T-helper 22 cell (primary cell): ENCODE measurements at places on chromosomes 5 and 9.

DNA sequence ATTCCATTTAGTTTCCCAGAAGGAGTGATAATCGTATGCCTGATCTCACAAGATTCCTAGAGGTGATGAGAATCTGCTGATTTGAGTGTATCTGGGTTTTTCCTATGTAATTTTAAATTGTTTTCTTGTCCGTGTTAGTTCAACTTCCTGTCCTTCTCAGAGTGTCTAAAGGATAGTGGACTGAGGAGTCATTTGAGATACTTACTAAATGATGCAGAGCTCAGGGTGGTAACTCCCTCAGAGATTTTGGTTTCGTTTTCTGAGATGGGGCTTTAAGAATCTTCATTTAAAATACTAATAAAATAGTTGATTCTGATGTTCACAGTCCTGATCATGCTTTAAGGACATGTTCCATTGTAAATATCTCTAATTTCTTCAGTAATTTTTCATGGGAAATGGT lies 30.3 kb downstream of the MELK start:
- no peak for DNase-seq

- DNase-seq: no peak
These were observed 77.8 kb upstream of the LRRTM2 start for GRCh38 chr5:138952962-138953361.

DNA sequence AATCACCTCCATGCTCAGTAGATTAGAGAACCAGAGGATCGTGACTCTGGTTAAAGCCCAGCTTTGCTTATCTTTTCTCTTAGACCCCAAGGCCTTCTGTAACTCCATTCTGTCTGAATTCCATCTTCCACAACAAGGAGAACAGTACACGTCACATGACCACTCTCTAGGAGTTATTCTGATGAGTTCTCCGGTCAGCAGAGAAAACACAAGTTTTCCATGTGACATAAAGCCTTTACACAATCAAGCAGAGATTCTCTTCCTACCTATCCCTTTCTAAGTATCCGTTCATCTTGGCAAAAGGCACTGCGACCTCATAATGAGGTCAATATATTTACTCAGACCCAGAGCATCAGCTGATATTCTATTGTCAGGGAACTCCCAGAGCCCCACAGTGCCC lies 112.3 kb downstream of the TRPM6 start:
- DNase-seq: no peak

DNA sequence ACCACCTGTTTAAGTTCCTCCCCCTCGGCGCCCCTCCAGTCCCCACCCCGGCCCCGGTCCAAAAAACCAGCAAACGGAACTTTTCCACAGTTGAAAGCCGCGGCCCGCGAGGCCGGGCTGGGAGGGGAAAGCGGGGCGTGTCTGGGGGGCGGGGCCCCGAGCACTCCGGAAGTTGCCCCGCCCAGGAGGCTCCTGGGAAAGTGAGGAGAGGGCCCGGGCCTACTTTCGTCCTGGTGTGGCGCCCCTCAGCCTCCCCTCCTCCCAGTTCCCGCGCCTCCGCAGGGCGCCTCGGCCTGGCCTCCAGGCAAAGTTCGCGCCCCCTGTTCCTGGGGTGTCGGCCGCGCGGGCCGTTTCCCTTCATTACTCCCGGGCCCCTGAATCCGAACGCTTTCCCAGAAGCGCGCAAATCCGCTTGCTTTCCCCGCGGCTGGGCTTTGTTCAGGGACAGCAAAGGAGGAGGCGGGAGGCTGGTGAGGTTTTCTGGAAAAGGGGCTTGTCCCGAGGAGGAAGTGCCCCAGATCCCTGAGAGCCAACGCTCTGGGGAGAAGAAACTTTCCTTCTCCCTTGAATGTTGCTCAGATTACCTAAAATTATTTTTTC lies 4.5 kb upstream of the DMRT3 start:
- no peak for DNase-seq

DNA sequence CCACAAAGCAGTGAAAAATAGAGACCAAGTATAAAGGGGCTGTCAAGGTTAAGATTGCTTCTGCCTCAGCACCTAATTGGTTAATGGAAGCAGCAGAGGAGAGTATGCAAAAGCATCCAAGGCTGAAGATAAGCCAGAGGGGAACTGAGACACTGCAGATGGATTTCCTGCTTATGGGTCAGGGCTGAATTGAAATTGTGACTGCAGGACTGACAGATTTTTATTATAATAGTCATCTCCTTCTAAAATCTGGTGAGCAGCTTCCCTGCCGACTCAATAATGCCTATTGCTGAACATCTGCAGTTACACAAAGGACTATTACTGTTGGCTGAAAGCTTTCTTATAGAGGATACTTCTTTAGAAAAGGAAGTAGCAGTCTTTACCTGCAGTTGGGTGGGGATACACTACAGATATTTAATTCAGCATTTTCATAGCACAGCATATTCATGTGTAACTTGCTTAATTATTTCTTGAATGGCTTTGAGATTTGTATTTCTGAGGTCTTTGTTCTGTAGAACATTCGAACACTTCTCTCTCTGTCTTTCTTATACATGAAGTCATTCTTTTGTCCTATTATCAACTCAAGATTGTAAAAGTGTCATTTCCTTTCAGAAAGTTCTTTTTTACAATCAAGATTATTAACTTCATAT lies 363.0 kb upstream of the RIOK2 start:
- no peak for DNase-seq

DNA sequence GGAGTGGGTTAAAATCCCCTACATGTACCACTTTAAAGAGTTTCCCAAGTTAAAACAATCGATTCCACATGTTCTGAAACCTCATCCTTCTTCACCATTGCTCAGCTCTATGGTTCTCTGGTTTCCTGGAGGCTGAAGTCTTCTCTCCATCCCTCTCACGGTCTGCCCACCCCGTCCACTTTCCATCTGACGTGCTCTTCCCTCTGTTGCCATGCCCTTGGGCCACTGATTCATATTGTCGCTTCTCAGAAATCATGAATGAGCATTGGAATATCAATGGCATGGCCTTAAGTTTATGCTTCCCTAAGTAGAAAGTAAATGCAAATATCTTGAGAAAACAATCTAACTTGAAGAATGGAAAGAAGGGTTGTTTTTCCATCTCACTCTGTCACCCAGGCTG lies 30.9 kb downstream of the GDNF start:
- no peak for DNase-seq

DNA sequence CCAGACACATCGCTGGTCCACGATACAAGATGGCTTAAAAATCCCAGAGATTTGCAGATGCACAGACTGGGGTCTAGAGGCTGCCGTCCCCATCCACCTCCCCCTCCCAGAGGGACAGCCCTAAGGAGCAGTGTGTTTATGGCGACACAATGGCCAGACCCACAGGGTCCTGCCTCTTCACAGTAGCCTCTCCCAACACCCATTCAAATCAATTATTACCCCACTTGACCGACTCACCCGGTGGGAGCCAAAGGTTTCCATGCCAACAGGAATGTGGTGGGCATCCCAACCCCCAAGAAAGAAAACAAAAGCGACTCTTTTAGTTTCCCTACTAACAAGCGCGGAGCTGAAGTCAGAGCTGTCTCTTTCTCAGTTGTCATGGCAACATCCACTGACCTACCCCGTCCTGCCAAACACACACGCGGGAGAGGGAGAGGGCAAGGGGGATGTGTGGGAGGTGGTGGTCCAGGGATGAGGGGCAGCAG lies 209.0 kb downstream of the TTLL11 start:
- no peak for DNase-seq

DNA sequence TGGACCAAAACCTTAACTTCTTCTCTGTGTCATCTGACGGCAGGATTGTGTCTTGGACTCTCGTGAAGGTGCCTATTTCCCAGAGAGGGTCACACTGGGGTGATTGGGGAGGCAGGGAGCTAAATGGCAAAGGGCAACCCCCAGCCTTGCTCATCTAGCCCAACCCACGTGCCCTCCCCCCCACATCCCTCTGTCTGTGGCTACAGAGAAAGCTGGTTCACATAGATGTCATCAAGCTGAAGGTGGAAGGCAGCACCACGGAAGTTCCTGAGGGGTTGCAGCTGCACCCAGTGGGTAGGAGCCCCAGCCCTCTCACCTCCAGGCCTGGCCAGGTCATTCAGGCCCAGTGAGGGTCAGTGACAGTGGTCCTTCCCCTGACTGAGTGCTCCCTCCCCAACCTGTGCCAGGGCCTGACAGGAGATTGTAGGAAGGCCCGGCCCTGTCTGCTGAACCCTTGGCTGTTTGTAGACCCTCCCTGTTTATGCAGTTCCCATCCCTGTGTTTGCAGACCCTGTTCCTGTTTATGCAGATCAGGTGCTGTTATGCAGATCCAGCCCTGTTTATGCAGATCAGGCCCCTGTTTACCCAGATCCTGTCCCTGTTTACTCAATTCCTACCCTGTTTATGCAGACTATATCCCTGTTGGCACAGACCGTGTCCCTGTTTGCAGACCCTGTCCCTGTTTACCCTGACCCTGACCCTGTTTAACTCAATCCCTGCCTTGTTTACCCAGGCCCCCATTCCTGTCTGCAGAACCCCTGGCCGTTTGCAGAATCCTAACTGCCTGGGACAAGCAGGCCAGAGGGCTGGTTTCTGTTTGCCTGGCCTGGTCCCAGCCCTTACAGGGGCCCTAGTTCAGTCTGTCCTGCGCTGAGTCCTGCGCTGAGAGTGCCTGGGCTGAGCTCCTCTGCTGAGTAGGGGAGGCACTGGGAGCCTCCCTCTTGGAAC lies 10.4 kb downstream of the ENHO start:
- no peak for DNase-seq

GRCh38 chr5:68709239-68709638 lies 384.6 kb upstream of the SLC30A5 start:
- DNase-seq: no peak

DNA sequence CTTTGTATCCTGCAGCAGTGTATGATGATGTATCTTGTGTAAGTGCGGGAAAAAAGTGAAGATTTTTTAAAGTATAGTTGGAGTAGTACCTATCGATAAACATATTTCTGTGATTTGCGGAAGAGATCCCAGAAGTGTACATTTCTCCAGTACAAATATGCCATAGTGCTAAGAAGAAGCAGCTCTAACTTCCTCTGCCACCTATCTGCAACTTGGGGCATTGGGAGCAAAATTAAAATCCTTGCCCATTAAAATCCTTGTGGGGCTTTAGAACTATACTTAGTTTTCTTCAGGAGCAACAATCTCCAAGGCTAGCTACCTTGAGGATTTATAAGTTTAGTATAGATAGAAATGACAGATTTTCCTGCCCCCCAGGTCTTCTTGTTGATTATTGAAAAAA lies 123.7 kb downstream of the VCAN start:
- no peak for DNase-seq

- no peak for DNase-seq
These were observed 227.6 kb upstream of the ANKRD55 start for GRCh38 chr5:56460681-56461191.

DNA sequence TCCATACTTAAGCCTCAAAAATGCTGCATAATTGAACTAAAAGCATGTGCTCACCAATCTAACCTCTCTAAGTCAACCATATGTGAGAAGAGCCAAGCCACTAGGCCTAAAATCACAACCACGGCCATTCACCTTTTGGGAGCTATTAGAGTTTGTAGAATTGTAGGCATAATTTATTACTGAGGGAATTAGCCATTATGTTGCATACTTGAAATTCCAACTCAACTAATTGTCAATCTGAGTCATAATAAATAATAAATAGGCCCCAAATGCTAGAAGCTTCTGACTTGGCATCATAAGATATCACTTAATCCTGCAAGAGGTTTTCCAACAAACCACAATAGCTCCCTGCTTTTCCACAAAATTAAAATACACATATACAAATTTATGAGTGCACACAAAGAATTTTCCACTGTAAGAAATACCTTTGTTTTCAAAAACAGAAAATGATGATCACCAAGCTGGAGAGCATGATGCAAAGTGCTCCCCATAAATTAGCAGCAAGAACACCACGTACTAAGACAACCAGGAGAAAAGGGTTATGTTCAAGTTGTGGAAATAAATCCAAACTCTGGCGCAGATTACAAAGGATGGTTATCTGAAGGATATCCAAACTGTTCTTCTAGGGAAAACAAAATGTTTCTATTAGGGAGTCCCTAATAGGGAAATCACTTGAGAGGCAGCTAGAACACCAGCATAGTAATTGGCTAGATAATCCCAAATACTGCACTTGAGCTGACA lies 250.0 kb upstream of the SLC30A5 start:
- DNase-seq: no peak

DNA sequence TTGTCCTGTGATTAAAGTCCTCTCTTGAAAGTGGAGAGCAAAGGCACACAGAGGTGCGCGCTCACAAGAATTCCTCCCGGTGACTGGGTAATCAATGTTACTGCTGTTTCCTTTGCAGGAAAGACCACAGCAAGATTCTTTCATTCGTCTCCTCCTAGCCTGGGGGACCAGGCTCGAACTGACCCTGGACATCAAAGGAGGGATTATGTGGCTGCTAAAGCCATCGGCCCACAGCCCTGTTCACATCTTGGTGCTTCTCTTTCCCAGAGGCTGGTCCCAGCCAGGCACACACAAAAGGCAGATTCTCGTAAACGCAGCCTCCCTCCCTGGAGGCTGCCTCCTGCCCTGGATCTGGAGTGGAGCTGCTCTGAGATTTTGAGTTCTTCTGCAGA lies 230.9 kb downstream of the FANCC start:
- no peak for DNase-seq

- DNase-seq: no peak
These were observed 228.2 kb downstream of the GRIA1 start for GRCh38 chr5:153718713-153719112.

GRCh38 chr9:113619491-113620376 lies 156.2 kb downstream of the RGS3 start:
- DNase-seq: no peak

DNA sequence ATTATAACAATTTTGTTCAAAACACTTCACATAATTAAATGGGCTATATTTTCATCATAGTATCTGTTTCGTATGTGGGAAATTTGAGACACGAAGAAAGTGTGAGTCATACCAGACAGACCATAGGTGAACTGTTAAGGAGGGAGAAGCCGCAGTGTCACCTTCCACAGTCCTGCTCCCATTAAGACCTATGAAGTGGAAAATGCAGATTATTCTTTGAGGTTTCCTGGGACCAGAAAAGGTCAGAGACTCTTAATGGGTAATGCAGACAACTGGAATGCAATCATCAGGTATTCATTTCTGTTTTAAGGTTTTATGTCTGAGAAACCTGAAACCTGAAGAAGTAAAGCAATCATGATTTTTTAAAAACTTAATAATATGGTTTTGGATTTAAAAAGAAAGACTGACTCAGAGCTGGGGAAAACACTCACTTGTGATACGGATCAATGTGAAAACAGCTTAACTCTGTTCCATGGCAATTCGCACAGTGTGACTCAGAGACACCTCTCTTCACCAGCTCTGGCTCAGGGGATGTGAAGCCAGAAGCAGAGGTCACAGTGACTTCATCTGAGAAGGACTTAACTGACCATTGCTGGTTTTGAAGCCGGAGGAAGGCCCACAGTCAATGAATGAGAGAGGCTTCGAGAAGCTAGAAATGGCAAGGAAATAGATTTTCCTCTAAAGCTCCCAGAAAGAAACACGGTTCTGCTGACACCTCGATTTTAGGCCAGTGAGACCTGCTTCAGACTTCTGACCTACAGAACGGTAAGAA lies 17.2 kb upstream of the GCNT1 start:
- DNase-seq: no peak

DNA sequence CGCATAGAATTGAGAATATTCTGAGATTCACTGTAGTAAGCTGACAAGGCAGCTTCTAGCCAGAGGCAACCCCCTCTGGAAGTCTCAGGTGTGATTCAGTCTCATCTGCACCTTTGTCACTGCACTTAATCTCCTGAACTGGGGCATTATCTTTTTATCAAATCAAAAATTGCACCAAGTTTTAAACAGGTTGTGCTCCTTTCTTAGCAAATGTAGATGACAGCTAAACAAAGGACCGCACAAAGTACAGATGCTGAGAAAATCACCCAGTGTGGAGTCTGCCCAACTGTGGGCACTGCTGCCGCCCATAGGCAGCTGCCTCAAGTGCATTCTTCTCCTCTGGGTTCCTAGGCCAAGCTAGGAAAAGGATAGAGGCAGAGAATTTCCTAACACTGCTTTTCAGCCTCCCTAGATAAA lies 51.1 kb downstream of the STARD4 start:
- DNase-seq: no peak
